ENCODE measurements at places on chromosomes 2 and 18. TPM values are rescaled to one million over a fixed set of nuclear protein-coding genes. Genes with fewer than 3 reads are reported as not detected.

The CFAP65 gene
- total RNA-seq, result 0.18 TPM

The CD8B2 gene
- not detected for total RNA-seq

The MYL1 gene
- not detected for total RNA-seq

The EXOC6B gene
- total RNA-seq, result 49.9 TPM

DNA sequence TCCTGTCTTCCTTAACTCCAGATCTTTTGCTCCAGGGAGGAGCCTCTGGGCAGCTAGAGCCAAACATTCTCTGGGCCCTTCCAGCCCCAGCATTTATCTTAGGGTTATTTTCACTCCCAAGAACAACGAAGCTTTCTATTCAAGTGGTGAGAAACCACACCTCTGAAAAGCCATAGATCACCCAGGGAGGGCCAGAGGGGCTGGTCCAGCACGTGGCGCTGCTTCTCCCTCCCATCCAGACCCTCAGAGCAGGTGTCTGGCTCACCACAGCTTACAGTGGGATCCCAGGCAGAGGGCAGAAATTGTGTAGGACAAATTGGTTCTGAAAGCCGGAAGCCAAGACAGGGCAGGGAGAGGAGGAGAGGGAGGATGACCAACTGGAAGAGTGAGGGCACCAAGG, 74.0 kb upstream of the PKDCC start:
- DNase-seq, result no peak

DNA sequence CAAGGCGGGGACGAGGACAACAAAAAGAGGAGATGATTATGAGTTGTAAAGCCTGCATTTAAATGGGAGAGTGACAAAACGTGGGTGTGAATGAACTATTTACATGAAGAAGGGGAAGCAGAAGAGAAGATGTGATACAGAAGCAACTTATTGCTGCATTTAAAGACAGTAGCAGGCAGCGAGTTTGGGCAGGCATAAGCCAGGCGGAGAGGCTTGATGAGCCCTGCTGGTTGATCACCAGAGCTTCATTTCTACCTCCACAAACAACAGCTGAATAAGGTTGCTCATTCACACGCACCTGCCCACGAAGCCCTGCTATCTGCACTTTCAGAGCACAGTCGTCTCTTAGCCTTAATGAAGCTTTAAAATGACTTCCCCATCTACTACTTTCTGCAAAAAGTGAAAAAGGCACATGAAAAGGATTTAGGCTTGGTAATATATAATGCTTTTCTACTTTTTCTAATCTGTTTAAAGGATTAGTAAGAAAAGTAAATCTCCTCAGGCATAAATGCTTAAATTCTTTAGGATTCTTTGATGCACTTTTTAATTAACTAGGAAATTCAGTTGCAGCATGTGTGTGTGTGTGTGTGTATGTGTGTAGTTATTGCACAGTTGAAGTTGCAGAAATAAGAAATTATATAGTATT, 3.1 kb downstream of the SLC38A11 start:
- DNase-seq, result no peak

- peak; percentile 72 for DNase-seq
Observed at GRCh38 chr18:11387880-11388279, 221.5 kb upstream of the SLC35G4 start.
